Activated CD8-positive, alpha-beta T cell treated with anti-CD3 and anti-CD28 coated beads for 36 hours (primary cell): ENCODE measurements at places on chromosomes 11 and 22.

DNA sequence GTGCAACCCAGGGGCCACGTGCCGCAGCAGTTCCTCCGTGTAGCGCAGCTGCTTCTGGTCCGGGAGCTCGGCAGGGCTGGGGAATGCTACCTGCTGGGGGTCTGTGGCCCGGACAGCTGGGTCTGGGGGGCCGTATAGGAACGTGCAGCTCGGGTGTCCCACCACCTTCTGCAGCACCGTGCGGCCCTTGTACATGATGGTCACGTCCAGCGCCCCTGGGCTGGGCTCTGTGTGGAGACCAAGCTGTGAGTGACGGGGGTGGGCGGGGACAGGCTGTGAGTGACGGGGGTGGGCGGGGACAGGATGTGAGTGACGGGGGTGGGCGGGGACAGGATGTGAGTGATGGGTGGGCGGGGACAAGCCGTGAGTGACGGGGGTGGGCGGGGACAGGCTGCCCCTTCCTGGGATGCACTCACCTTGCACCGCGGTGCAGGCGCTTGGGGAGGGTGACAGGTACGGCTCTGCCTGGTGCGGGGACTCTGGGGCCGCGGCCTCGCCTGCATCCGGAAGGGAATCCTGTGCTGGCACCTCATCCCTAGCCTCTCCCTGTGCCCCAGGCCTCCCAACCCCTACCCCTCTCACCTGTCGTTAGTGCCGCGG, 2.3 kb downstream of the IRF7 start:
- DNase-seq, result peak; percentile 93

DNA sequence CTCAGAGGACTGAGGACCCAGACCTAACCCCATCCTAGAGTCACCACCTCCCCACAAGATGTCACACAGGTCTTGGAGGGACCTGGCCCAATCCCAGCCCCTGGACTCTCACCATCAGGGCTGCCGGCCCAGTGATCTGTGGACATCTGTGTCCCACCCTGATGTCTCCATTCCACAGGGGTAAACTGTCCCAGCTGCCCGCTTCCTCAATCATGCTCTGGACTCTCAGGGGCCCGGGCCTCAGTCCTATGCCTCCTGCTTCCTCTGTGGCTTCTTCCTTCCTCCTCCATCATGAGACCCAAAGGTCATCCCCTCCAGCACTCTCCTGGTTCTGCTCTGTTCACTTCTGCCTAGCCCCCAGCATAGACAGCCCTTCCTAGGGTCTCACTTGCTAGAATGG, 32.2 kb downstream of the ARAP1 start:
- no peak for DNase-seq

GRCh38 chr11:114291381-114291780, 4.8 kb upstream of the NNMT start:
- DNase-seq, result no peak

DNA sequence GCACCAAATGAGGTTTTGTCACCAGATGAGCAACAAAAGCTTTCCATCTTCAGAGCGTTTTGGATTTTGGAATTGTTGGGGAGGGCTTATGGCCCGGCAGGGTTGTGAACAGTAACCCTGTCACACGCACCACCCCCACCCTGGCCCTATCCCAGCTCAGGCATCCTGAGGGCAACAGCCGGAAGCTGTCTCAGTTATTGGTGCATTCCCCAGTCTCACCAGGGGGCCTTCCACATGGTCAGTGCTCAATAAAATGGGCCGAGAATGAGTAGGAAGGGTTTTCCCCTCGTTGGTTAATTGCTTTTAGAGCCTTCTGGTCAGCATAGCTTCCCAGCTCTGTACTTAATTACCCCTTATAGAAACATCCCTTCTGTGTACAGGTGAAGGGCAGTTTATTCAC, 46.0 kb downstream of the LRP5 start:
- no peak for DNase-seq

- DNase-seq, result peak; percentile 78
Observed at GRCh38 chr11:7665473-7666291, 7.6 kb downstream of the CYB5R2 start.

DNA sequence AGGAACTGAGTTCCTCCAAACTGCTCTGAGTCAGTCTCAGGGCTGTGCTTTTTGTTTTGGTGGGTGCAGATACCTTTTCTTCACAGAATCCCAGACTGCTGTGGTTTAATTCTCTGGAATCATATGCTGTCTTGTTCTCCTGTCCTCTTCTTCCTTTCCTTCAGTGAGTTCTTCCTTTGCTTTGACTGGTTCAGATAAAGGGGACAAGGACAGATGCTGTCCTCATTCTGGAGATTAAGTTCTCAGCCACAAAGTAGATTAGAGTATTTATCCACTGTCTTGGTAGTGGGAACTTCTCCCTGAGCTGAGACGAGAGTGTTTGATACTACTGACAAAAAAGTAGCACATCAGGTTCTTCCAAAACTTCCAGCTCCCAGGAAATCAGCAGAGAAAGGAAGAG, 13.3 kb downstream of the ZDHHC5 start:
- no peak for DNase-seq
